ENCODE measurements at places on chromosomes 4 and X.

- DNase-seq, result no peak
These were observed 68.3 kb downstream of the LARP7 start for GRCh38 chr4:112704991-112705845.

- no peak for DNase-seq
These were observed 21.7 kb downstream of the TMEM184C start for GRCh38 chr4:147638942-147639341.

- DNase-seq, result no peak
These were observed 284.9 kb downstream of the TEX13A start for GRCh38 chrX:104935581-104935980.

- DNase-seq, result no peak
These were observed 3.2 kb upstream of the NEK1 start for GRCh38 chr4:169615467-169616106.

DNA sequence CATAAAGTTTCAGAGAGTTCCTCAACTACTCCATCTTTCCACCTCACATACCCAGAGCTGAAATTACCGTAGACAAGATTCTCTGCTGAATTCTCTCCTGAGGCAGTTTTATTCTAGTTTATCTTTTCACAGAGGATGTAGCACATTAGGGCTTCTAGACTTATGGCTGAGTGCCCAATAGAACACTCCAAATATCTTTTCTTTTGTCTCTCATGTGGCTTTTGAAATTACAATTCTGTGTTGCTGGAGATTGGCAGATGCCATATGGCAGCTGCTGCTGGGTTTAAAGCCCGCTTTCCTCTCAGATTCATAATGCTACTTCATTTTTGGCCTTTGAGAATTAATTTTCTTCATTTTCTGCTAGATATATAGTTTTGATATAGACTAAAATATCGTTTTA, 107.6 kb upstream of the BANK1 start:
- DNase-seq, result no peak

GRCh38 chr4:185282968-185283367, 73.6 kb downstream of the SNX25 start:
- no peak for DNase-seq

GRCh38 chr4:39319676-39320075, 46.5 kb downstream of the RFC1 start:
- DNase-seq, result no peak

DNA sequence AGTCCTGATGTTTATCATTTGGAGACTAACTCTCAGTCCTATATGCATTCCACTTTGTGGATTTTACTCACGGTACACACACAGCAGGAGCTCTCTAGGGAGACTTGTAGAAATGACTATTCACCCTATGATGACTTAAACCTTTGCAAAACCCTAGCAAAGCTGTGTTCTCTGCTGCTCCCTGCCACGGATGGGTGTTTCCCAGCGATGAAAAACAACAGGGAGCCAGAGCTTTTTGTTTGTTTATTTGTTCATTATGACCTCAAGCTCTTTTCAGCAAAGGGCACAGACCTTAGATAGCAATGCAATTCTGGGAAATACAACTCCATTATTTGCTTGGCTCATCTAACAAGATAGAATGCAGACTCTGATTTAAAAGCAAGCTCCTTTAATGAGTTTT, 156.6 kb downstream of the GRIA3 start:
- no peak for DNase-seq

- no peak for DNase-seq
These were observed 23.8 kb downstream of the PPP2R2C start for GRCh38 chr4:6448476-6449170.

- DNase-seq, result no peak
These were observed 512 bp upstream of the TMEM131L start for GRCh38 chr4:153465615-153466080.

DNA sequence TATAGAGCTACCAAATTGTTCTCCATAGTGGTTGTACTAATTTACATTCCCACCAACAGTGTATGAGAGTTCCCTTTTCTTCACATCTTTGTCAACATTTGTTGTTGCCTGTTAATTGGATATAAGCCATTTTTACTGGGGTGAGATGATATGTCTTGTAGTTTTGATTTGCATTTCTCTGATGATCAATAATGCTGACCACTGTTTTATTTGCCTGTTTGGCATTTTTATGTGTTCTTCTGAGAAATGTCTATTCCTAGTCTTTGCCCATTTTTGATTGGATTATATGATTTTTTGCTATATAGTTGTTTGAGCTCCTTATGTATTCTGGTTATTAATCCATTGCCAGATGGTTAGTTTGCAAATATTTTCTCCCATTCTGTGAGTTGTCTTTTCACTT, 44.3 kb downstream of the ACTRT1 start:
- DNase-seq, result no peak

GRCh38 chr4:74228691-74229640, 71.0 kb downstream of the MTHFD2L start:
- DNase-seq, result peak; percentile 70

- DNase-seq, result no peak
These were observed 3.9 kb downstream of the P2RY8 start for GRCh38 chrX:1533058-1533457.

GRCh38 chr4:46856333-46856732, 52.7 kb downstream of the COX7B2 start:
- DNase-seq, result no peak

DNA sequence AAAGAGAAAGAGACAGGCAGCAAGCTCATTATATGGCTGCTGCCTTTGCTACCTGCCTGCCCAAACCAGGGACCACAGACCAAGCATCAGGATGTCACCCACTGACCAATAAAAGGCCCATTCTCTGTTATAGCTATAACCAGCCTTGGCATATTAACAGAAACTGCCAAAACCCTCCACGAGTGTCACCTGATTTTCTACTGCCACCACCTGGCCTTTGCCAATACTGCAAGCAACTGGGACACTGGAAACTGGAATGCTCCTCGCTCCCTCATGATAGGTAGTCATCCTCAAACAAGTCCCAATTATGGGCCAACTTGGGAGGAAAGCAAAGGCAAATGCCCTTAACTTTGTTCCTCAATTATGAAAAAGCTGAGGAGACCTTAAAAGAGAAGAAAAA, 76.0 kb downstream of the SPIN4 start:
- DNase-seq, result no peak

DNA sequence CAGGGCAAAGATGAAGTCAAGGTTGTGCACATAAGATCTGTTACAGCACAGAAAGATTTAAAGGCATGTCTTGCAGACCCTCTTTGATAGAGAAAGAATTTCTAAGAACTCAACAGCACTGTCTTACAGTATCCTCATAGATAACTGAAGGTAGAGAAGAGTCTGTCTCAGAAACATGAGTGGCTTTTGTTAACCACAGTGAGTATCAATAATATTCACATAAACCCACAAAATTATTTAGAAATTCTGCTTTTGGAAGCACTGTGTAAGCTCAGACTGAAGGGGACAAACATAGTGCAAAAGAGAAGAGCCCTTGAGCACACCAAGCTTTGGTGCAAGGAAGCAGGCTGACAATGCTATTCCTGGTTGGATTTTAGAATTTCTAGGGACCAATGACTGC, 166.0 kb upstream of the SH3RF1 start:
- DNase-seq, result no peak

GRCh38 chr4:65502131-65502701, 168.1 kb downstream of the EPHA5 start:
- DNase-seq, result no peak

All from GDM1 (cell line).